ENCODE measurements at places on chromosomes 4 and X.

DNA sequence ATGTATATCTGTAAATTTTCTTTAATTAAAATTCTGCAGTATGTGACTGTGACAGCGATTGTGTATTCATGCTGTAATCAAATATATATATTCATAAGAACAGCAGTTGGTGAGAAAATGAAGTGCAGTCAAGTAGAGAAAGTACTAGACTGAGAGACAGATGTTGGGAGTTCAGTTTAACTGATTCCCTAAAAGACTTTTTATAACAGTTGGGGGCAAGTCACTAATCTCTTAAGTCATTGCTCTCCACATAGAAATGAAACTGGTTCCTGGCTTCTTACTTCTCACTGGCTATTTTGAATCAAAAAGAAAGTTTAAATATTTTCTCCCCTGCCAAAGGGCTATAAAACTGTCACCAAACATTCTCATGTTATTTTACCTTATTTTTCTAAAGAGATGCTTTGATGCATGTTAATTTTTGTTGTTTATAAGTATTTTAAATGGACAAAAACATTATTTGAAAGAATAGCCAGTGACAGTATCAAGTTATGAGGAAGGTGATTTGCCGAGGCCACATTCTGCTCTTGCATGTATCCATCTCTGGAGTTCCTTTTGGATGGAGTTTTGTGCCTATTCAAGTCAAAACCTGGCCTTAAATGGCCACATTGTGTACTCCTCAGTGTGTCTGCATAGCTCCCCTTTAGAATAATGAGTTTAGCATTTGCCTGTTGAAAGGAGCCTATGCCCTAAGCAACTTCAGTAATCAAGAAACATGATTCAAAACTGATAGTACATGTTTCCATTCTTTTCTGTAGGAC, 30.8 kb downstream of the EXOC1 start:
- DNase-seq, result no peak

DNA sequence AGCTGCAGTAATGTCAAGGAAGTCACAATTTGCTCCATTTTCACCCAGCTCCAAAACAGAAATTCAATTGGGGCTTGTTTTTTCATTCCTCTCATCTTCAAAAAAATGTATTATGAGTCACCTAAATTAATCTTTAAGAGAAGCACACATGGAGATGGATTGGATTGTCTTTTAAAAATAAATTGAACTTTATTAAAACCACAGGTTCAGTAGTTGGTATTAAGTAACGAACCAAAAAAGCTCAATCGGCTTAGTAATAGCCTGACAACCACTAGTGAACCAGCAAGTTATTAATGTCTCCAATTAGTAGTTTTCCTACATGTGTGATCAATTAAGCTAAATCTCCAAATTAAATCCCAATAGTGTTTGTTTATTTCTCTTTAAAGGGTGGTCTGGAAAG, 283.5 kb upstream of the GIMD1 start:
- no peak for DNase-seq

DNA sequence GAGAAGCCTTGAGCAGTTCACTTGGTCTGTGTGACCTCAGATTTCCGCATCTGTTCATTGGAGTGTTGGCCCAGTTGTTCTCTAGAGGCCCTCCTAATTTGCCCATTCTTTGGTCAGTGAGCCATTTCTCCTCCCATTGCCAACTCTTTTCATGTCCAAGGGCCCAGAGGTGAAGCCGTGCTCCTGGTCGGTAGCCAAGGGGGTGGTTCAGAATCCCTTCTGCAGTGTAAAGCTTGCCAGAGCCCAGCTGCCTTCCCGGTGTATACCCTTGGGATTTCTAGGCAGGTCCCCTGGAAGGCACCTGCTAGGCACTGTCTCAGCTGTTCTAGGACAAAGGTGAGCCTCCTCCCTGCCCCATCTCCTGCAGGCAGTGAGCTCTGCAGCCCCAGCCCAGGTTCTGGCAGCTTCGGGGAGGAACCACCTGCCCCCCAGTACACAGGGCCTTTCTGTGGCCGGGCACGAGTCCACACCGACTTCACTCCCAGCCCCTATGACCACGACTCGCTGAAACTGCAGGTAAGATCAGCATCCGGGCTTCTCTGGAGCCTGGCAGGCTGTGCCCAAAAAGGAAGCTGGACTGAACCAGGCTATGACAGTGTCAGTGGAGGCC, 12.3 kb downstream of the SASH3 start:
- DNase-seq, result no peak

GRCh38 chr4:76485450-76485849, 50.4 kb downstream of the SHROOM3 start:
- no peak for DNase-seq

DNA sequence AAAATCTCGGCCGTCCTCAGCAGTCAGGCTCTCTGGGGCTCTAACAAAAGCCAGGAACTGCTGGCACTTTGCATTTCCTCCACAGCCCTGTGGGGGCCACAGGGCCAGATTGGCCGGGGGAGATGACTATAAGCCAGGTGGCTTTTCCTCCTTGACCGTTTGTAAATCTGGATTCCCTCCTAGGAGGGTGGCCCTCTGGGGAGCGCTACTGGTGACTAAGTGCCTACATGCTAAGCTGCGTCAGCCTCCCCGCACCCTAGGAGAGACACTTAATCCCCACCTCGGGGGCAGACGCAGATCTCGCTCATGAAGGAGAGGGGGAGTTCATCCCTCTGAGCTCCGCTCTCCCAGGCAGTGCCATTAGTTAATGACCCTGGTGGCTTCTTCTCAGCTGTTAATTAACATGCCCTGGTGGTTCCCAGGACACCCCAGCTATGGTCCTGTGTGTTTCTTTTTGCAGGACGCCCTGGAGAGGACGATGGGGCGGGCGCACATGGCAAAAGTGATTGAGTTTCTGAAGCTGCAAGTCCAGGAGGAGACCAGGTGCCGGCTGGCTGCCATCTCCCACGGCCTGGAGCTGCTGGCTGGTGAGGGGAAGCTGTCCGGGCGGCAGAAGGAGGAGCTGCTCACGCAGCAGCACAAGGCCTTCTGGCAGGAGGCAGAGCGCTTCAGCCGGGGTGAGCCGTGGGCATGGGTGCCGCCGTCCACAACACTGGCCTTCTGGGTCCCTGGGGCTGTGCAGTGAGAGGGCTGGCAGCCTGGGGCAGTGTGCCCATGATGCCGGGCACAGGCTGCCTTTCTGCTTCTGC, 41.6 kb downstream of the EVC start:
- no peak for DNase-seq

GRCh38 chrX:10450229-10450958, 170.0 kb downstream of the MID1 start:
- DNase-seq, result no peak

DNA sequence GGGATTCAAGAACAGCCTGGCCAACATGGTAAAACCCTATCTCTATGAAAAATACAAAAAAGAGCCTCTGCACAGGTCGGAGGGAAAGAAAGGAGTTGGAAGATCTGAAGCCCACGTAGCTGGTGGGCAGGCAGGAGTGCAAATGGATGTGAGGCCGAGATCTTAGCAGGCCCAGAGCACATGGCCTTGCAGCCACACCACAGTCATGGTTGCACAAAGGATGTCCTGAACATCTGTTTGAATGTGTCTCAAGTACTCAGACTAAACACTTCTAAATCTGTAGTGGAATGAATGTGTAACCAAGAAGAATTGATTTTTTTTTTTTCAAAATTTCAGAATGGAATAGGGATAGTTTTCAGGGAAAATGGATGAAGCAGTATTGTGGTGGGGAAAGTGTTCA, 10.8 kb downstream of the CA5B start:
- DNase-seq, result no peak

- no peak for DNase-seq
Measured at GRCh38 chr4:87213421-87214075, 6.9 kb downstream of the KLHL8 start.

Measured in stimulated activated CD4-positive, alpha-beta T cell treated with anti-CD3 and anti-CD28 coated beads, Interleukin-1b, Interleukin-23, amount 100 ng/mL, for 24 hours (primary cell).